Substantia nigra (tissue), 51 donors: ENCODE measurements at places on chromosomes 4 and X.

DNA sequence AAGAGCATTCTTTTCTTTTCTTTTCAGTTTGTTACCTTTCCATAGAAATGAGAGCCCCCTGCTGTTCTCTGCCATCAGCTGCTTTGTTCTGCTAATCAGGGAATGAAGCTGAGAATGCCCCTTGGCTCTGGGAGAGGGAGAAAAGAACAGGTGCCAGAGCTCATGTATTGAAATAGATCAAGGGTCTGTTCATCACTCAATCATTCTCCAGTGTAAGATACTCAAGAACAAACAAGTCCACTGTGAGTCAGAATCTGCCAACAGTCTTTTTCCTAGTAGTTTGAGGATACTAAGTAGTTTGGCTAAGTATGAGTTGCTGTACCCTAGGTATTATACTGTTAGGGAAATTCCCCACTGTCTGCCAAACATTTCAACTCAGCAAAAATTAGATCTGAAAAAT, 144.3 kb downstream of the RTL3 start:
- no peak for DNase-seq

- DNase-seq = no peak
These were observed 151.7 kb downstream of the SNCA start for GRCh38 chr4:89685277-89685676.

DNA sequence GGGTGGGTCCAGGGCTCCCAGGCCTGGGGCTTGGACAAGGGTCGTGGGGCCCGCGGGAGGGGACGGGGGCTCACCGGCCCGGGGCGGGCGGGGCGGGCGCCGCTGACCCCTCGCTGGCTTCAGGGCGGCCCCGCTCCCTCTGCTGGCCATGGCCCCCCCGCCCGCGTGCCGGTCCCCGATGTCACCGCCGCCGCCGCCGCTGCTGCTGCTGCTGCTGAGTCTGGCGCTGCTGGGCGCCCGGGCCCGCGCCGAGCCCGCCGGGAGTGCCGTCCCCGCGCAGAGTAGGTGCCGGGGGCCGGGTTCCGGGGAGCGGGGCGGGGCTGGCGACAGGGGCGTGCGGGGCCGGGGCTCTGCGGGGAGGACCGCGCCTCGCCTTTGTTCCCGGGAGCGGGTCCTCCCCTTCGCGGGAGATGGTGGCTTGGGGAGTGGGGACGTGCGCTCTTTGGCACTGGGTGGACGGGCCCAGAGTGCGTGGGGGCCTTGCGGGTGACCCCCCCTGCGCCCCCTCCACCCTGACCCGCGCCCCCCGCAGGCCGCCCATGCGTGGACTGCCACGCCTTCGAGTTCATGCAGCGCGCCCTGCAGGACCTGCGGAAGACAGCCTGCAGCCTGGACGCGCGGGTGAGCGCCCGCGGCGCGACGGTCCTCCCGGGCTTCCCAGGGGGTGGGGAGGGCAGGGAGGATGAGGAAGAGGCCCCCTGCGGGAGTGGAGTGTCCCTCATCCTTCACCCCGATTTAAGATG, 16.8 kb upstream of the NAT8L start:
- DNase-seq = no peak

- DNase-seq = no peak
These were observed 411.5 kb downstream of the IQCM start for GRCh38 chr4:149404143-149404542.

DNA sequence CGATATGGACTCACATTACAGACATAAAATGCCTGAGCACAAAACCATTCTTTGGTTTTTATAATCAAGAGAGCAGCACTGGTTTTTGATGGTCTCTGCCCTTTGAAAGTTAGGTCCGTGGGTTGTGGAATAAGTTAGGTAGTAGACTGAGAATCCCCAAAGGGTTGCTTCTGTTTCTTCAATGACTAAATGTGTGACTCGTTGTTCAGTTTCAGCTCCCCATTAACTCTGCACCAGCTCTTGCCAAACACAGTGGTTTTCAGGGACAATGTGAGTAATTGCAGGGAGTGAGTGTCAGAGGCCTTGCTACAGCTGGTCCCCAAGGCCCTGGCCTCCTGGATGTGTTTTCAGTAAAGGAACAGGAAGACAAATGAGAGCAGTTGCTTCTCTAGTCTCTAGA, 24.8 kb downstream of the SMIM20 start:
- DNase-seq = no peak

DNA sequence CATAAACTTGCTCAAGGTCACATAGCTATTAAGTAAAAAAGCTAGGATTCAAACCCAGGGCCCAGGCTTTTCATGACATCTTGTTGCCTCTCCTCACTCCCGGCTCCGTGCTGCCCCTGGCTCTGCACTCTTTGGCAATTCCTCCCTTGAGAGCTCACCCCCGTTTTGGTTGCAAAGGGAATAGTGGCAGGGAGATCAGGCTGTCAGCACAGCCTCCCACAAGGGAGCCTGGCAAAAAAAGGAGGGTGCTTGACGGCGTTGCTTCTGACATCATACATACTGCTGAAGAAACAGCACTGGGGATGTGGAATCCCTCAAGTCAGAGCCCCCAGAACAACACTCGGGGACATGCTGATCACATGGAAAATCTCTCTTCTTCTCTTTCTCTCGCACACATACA, 20.5 kb downstream of the IQSEC2 start:
- DNase-seq = no peak

DNA sequence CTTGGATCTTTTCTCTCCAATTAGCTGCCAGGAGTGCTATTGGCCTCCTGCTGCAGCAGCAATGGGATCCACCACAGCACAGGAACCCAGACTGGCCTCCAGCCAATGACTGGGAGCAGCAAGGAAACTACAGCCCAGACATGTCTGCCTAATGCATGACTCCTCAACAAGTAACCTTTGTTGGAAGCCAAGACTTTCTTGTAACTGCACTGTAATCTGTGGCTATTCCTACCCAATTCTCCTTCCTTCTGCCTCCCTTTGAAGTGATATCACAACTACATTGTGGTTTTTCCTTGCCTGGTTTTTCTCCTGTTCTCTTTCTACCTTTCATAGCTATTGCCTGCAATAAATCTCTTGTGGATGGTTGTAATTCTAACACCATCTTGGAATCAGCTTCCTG, 39.8 kb downstream of the SNCA start:
- DNase-seq = no peak

DNA sequence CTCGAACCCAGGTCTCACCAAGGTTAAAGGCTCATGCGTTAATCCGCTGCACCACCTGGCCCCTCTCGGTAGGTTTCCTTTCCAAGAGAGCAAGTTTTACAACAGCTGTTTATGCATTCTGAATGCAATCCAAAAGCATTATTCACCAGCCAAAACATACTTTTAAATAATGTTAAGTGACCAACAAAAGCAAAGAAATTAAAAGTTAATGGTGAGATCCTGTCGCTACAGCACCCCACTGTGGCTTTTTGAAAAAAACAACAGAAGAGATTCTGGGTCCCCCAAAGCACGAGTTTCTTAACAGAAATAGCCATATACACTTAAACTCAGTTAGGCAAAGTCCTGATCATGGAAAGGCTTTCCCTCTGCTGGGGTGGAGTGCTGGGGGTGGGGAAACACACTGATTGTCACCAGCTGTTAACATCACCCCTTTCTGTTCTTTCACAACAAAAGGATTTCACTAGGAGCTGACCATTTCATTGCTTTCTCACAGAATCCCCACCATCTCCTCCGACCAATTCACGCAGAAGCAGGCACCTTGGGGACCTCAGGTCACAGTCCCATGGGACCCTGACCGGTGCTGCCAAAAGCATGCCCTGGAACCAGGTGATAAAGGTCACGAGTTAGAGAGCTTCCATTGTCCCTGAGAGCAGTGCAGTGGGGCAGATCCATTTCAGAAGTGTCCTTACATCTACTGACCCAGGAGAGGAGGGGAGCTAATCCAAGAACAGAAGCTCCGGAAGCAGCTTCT, 51.2 kb downstream of the ZNF827 start:
- no peak for DNase-seq

DNA sequence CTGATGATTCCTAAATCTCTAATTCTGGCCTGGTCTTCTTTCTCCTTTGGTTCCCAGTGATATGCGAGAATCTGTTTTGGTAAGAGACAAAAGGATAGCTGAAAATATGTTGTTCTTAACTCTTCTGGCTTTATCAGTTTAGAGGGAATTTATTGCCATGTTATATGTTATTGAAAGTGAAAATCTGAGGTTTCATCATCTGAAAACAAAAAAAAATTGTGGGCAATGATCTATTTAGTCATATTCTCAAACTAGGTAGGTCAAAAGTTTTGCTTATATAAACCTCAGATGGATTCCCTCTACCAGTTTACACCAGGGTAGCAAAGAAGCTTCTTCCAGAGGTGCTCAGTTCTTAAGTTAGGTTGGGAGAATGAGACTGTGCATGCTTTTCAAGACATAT, 103.6 kb downstream of the ITM2A start:
- DNase-seq = no peak

DNA sequence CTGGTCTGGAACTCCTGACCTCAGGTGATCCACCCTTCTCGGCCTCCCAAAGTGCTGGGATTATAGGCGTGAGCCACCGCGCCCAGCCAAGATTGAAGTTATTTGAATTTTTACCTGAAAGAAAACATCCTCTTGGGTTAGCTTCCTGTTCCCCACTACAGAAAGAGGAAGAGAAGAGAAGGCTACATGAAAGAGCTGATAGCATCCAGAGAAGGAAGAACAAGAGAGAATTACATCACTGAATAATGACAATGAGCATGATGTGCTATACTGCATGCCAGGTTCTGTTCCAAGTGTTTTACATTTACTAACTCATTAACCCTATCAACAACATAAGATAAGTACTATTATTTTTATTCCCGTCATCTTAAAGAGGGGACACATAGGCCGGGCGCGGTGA, 11.5 kb upstream of the TBC1D1 start:
- DNase-seq = no peak

- no peak for DNase-seq
These were observed 137.8 kb downstream of the RAPGEF2 start for GRCh38 chr4:159240687-159241086.

DNA sequence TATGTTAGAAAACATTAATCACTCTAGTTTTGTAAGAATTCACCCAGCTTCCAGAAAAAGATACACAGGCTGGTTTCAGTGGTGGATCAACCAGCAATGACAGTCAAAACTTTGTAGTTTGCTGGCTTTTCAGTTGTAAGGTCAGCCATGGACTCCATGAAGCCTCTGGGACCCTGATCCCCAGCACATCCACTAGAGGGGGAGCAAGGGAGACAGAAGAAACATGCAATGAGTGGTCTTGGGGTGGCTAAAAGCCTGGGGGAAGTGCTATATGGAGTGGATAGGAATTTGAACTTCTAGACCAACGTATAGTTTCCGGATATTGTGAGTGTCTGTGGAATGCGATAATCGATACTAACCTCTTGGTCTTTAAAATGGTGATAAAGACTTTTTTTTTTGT, 72.7 kb downstream of the AFF2 start:
- no peak for DNase-seq

GRCh38 chr4:155491336-155492120, 114.8 kb upstream of the MAP9 start:
- no peak for DNase-seq

DNA sequence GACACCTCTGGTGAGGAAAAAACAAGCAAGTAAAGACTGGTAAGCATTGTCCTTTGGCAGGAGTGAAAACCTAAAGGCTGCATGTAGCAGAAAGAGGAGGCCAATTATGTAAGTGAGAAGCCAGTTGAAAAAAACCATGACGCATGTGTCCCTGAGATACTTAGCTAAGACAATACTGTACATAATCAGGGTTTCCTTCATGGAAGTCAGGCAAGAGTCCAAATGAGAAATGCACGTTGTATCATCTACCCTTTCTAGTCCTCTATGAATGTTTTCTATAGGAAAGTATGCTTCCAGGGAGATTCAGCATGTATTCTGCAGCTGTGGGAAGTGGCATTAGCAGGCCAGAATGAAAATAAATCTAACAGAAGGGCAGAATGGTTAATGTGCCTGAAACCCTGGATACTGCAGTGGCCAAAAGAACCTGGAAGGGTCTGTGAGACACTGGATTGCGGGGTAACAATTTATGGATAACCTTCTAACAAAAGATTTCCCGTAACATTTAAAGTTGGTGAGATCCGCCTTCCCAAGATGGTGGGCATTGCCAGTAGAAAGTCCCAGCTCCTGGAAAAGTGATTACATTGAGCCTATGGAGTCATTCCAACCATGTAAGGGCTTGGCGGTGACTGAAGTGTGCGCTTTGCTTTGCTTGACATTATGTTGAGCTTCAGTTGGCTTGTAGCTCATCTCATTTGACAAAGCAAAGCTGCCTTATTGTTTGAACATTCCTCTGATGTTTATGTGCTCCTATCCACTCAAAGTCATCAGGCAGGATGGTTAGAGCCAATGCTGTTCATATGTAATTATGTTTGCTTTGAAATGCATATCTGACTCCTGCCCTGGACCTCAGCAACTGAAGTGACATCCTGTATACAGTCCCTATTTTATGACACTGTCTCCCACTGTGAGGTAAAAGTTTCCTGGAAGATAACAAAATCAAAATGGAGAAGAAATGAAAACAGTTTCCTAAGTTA, 200.4 kb downstream of the ARHGAP24 start:
- no peak for DNase-seq

GRCh38 chrX:47936224-47936939, 67.4 kb downstream of the ZNF182 start:
- no peak for DNase-seq

- no peak for DNase-seq
These were observed 83.3 kb upstream of the HELT start for GRCh38 chr4:184934961-184935360.

GRCh38 chrX:41045960-41046567, 39.2 kb upstream of the USP9X start:
- no peak for DNase-seq

DNA sequence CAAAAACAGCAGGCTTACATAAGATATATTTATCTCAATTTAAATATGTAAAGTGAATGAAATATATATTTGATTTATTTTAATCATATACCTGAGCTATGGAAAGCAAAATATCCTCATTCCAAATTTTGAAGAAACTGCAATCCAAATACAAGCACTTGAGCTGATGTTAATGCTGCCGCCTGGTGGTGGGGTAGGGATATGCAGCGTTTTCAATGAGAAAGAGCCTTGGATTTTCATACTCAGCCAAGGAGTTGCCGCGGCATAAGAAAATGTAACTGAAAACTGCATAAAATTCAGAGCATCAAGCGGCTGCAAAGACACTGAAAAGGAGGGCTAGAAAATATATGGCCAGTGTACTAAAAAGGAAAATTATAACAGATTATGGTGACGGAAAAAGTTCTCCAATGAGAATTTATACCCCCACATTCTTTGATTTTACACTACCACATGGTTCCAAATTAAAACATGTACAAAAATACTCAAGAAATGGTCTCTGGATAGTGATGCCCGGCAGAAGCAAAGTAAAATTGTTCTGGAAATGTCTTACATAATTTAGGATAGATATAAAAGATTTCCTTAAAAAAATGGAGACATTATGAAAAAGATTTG, 660.3 kb upstream of the PITX2 start:
- peak; percentile 0 for DNase-seq

- DNase-seq = no peak
These were observed 90.3 kb downstream of the ARX start for GRCh38 chrX:24925430-24925829.

GRCh38 chr4:145352438-145353145, 129.1 kb upstream of the SMAD1 start:
- DNase-seq = peak; percentile 18

GRCh38 chr4:176894498-176894897, 101.8 kb upstream of the VEGFC start:
- DNase-seq = no peak

- no peak for DNase-seq
These were observed 53.9 kb upstream of the KIAA1210 start for GRCh38 chrX:119181491-119181890.

- no peak for DNase-seq
These were observed 42.6 kb downstream of the GAK start for GRCh38 chr4:889516-889915.
